ENCODE measurements at places on chromosomes 7 and 10.

DNA sequence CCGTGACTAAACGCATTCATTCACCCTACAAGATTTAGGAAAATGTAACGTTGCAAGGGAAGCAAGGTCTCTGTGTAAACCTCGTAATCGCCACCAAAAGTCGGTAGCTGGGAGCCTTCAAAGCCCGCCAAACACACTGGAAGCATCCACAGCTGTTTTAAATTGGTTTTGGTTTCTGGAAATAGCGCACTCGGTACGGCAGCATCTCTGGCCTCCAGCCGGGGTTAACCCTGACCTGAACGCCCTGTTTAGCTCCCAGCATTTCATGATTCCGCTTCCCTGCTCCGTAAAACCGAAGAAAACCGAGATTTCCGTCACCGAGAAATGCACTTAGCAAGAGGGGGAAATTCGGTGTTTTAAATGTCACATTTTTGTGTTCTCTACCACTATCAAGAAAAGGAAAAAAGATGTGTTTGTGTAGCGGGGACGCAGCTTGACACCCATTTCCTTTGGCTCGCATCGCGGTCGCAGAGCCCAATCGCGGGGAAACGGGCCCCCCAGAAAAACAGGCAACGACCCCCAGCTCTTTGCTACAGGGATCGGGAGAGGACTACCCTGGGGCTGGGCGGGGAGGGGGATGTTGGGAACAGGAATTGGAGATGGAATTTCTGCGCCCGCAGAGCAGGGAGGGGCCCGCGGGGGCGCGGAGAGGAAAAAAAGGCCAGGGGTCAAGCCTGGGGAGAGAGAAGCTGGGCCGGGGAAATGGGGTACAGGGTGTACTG is 646 bp downstream of the SGCE start:
- no peak for DNase-seq

GRCh38 chr7:149353739-149354504 is 91.9 kb downstream of the ZNF783 start:
- DNase-seq: no peak

DNA sequence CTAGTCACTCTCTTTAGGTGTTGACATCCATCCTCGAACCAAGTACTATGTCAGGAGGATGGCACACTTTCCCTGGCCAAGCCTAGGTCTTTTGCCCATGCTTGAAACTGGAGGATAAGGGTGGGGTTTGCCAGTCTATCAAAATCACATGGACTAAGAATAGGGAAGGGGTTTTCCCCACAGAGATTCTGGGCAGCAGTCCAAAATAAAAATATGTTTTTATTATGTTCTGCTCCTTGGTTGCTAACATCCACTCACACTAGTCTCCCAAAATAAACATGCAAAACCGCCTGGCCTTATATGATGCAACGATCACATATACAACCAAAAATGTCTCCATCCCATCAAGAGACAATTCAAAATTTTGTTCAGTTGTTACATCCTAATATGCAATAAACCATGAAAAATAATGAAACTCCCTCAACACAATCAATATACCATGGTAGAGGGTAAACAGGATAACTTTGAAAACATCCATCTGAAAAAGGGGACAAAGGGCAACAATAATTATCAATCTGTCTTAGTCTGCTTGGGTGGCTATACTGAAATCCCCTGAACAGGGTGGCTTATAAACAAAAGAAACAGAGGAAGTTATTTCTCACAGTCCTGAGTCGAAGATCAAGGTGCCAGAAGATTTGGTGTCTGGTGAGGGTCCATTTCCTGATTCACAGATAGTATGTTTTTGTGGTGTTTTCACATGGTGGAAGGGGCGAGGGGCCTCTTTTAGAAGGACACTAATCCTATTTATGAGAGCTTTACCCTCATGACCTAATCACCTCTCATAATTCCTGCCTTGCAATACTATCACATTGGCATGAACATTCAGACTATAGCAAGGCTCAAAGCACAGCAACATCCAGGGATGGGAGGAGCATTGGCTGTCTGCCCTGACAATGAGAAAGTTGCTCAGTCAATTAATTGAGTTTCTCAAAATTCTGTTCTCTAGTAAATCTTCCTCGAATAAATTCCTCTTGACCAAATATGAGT is 159.3 kb downstream of the ETV1 start:
- no peak for DNase-seq

- DNase-seq: no peak
These were observed 111.1 kb downstream of the LHPP start for GRCh38 chr10:124572751-124573150.

DNA sequence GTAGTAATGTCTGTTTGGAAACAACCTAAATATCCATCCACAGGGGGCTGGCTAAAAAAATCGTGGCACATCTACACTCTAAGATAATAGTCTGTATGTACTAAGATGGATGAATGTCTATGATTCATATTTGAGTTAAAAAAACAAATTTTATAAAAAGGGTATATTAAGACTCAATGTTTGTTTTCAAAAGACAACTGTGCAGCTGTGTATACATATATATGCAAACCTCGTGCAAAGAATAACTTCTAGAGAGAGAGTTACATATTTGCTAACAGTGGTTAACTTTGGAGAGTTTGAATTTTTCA is 323.5 kb downstream of the PLXNA4 start:
- no peak for DNase-seq

DNA sequence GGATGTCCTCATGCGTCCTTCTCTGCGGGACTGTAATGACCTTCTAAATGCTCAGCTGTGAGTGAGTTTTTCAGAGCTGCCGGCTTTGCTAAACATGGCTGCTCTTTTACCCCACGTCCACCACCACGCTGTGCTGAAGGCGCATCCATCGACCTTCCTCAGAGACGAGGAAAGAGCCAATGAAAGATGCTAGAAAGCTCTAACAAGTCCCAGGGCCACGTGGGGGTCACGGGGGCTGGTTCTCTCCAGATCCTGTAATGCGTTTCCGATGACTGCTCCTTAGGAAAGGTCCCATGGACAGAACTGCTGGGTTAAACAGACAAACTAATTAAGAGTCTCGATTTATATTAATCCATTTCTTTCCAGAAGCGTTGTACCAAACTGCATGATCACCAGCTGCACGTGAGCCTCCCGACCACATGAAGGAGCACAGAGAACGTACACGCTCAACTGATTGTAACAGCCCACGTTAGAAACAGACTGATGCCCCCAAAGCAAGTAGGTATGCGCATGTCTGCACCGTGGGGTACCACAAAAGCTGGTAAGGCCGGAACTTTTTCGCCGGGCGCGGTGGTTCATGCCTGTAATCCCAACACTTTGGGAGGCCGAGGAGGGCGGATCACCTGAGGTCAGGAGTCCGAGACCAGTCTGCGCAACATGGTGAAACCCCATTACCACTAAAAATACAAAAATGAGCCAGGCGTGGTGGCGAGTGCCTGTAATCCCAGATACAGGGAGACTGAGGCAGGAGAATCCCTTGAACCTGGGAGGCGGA is 109.6 kb downstream of the TCERG1L start:
- no peak for DNase-seq

DNA sequence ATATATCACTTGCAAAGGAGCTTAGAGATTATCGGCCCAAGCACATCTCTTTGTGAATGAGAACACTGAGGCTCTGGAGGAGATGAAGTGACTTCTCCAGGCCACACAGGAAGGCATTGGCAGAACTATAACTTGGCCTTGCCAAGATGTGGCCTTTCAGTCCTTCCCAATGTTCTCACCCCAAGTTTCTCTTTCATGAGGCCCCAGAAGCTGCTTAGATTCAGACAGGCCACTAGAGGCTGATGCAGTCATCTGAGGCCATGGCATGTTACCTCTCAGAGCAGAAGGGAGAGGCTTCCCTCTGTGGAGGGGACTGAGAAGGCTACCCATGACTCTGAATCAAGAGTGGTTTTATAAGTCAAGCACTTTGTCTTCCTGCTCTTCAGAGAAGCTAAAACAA is 1003.7 kb downstream of the LRMDA start:
- DNase-seq: no peak

DNA sequence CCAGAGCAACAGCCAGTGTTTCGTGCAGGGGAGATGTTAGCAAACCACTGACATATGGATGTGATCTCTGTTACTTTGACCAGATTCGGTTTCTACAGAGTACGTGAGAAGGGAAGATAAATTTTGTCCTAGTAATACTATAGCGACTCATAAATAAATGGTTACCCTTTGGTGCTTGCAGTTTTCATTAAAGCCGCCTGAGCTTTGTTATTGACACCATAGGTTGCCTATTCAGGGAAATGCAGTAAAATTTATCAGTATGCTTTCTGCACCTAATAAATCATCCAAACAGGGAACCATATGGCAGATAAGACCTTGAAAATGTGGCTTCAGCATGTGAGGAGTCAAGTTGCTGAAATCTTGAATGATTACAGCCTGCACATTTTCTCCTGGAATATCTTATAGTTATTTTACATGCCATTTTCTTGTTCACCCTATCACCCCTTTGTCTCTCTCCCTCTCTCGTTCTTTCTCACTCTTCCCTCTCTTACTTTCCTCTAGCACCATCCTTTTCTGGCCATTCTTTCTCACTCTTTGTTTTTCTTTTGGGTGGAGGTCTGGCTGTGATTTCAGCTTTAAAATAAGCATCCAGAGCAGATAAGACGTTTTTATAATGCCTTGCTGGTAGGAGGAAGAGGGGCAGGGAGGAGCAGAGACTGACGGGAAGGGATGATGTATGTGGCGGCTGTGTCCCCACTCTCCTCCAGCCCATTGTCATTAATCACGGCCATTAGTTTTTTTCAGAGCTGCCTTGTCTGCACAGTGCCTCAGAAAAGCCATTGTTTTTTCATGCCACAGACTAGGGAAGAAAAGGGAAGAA is 182.5 kb downstream of the LRMDA start:
- DNase-seq: no peak

DNA sequence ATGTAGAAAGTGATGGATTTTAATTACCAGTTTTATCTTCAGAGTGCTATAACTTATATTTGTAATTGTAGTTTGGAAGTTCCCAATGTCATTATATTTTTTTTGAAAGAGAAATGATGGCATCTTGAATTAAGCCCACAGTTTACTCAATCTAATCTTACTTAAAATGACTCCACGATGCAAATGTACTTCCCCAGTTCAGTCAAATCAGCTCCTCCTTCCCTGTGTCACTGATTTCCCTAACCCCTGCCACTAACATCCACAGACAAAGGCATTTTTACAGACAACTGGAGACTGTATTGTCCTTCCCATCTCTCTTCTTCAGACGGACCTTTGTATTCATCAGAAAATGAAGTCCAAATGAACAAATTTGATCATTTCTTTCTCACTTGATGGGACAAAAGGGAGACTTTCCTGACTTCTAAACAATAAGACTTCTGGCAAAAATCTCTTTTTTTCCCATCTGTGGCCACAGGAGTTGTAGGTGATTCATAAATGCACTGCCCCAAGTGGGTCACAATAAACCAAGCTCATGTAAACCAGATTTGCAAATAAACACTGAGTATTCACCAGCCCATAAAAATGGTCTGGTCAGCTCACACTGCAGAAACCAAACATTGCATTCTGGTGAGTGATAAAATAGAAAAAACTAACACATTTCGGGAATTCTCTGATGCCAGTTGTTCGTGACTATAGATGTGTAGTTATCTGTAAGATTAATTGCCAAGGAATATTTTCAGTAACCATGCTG is 162.9 kb downstream of the FANK1 start:
- no peak for DNase-seq

- DNase-seq: no peak
These were observed 50.0 kb upstream of the EMX2 start for GRCh38 chr10:117492504-117492903.

DNA sequence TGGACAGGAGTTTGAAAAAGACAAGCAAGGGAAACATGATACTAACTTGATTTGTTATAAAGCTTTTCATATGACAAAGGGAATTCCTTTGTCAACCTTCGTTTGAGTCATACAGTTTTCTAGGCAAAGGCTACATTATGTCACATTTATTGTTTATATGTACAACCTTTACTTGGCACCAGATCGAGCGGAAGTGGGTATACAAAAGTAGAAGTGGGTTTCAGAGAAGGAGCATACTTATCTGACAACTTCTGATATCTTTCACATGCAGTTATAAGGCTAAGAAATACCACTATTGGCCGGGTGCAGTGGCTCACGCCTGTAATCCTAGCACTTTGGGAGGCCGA is 11.0 kb downstream of the STMP1 start:
- no peak for DNase-seq

DNA sequence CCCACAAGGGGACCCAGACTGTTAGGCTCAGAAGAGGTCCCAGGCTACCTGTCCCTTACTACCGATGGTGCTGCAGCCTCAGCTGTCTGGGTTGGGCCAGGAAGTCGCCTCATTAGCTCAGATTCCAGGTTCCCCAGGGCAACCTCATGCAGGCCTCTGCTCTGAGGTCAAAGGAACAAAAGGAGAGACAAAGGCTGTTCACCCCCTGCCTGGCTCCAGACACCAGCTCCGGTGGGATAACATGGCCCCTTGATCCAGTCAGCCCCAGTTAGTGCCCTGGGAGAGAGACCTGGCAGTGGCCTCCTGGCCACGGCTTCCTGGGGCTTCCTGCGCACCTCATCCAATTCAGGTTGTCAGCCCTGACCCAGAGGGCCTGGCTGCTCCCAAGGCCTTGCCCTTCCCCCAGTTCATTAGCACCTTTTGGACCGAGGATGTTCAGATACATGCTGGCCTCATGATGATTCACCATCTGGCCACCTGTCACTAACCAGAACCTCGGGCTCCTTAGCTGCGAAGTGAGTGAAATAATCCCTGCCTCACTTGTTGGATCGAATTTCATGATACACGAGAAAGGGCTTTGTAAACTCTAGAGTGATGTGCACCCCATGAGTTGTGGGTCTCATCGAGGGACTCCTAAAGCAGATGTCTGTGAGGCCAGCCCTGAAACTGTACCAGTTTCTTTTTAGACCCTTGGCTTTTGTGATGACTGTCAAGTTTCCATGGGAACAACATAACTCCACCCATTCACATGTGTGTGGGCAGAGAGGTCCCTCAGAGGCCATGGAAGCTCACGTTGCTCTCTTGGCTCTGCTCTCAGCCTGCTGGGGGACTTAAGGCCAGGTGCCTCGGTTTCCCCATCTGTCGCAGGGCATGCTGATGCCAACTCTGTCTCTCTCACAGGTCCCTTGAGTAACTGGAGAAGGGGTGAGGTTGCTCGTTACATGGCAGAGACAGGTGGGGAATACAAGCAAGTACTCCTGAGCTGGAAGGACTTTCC is 79.5 kb upstream of the PCBD1 start:
- no peak for DNase-seq

GRCh38 chr10:132385389-132385667 is 11.7 kb upstream of the PWWP2B start:
- DNase-seq: no peak

All from activated CD4-positive, alpha-beta T cell treated with anti-CD3 and anti-CD28 coated beads for 1 hour (primary cell).